Glutamatergic neuron (in vitro differentiated cells): ENCODE measurements at places on chromosomes 16 and 17. TPM values are rescaled to one million over a fixed set of nuclear protein-coding genes. Genes with fewer than 3 reads are reported as not detected.

TBC1D3B gene
- 37.3 TPM for total RNA-seq

CD300LB gene
- total RNA-seq = not detected

DHRS7C gene
- total RNA-seq = not detected

CANT1 gene
- total RNA-seq = 33.3 TPM

RAC3 gene
- total RNA-seq = 46.0 TPM

CTF1 gene
- total RNA-seq = 1.7 TPM

SMTNL2 gene
- 22.0 TPM for total RNA-seq

GPR139 gene
- not detected for total RNA-seq
